ENCODE measurements at places on chromosomes 4 and X. TPM values are rescaled to one million over a fixed set of nuclear protein-coding genes. Genes with fewer than 3 reads are reported as not detected.

Gene CABS1
- total RNA-seq, result not detected

Gene MAGEB2
- not detected for total RNA-seq

Gene TLR1
- total RNA-seq, result not detected

GRCh38 chr4:144785961-144786360 lies 140.0 kb downstream of the HHIP start:
- DNase-seq, result no peak

Measured in H1 (cell line).